ENCODE measurements at places on chromosomes 12 and 14.
A peak's percentile ranks its signal among the peaks of the same experiment; 100 is the strongest.

GRCh38 chr12:49741882-49742620, 694 bp downstream of the TMBIM6 start:
- DNase-seq = peak; percentile 87

DNA sequence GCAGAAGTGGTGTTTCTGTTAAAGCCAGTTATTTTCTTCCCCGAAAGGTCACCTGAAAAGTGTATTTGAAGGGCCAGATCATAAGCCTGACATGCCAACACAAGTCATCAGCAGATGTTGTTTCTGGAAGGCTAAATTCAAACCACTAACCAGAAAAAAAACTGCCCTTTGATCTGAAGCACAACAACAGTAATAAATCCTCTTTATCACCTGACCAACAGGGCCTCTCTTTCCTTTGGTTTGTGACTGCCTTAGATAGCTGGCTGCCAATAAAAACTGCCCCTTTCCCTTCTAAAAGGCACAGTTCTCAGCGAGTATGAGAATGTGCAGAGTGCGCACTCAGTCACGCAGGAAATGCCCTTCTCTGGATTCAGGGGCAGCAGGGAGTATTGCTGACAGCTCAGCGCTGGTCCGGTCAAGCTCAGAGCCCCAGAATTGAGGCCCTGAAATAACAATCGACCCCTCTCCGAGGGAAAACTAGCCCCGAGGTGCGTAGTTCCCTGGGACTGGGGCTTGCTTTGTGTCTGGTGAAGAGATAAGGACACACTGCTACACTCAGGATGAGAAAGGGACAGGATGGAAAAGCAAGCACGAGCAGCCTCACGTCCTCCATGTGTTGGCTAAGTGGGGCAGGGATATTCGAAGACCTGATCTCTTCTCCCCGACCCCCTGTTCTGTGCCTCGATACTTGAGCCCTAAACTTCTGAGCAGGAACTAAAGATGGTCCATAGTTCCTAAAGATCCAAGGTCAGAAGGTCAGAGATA, 184.2 kb upstream of the GZMB start:
- no peak for DNase-seq

DNA sequence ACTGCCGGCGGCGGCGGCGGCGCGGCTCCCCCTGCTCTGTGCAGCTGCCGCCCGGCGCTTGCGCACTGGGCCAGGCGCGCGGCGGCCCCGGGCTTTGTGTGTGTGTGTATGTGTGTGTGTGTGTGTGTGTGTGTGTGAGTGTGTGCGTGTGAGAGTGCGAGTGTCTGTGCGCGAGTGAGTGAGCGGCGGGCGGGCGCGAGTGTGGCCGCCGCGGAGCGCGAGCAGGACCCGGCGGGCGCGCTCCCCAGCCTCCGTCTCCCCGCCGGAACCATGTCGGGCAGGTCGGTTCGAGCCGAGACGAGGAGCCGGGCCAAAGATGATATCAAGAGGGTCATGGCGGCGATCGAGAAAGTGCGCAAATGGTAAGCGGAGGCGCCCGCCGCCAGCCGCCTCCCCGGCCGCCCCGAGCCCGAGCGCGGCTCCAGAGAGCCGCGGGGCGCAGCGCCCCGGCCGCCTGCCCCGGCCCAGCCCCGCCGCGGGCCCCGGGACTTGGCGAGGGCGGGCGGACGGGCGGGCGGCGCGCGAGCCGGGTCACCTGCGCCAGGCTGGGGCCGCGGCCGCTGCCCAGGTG, at the start of gene BCL7A:
BCL7A (plus strand) TSS at position 63 of the 571 bp plus-strand sequence; CDS start at position 271, 208 bp downstream.
- peak; percentile 84 for DNase-seq

DNA sequence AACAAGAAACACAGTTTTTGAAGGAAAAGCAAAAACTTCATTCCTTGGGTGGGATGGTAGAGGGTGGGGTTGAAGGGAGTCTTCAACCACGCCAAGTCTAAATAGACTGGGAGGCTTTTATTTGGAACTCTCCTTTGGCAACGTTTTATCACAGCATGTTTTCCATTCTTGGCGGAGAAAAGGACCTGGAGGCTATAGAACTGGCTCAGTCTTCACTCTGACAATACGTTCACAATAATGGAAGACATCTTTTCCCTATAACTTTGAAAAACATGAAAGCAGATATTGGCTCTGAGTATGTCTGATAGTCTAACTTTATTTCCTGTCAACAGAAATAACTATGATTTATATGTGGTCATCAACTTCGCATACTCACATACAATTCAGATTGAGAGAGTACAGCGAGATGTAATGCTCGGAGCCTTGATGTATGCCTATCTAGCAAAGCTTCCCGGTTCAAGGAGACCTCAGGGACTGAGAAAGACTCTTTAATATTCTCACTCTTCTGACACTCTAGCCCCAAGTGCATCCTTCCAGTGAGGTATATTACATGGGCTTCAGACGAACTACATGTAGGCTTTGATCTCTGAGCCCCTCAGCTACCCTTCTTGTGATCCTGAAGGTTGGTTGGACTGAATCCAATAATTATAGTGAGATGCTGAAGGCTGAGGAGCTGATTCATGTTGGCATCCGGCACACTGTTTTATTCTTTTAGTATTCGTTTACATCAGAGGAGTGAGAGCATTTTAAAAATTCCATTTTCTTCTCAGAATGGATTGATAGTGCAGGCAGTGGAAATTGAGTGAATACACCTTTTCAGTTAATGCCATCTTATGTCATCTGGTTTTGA, 14.0 kb downstream of the TMEM30B start:
- no peak for DNase-seq

- no peak for DNase-seq
These were observed 73.6 kb upstream of the DNM1L start for GRCh38 chr12:32605326-32606095.

DNA sequence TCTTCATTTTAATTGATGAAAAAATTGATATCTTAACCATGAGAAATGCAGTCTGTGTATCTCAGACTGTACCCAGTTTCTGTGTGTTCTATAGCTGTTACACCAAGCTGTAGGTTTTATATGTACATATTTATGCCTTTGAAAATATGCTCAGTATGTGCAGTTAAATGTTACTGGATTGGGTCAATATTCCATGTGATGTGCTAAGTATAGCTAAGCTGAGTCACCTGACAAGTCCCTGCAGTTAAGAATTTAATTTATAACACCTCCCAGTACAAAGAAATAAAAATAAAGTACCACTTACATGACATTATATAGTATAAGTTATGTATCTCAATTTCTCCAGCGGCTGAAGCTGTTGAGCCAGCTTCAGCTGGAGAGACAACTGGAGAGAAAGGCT, 984.0 kb downstream of the GALC start:
- DNase-seq = no peak

GRCh38 chr12:62446754-62447452, 19.7 kb upstream of the MON2 start:
- no peak for DNase-seq

GRCh38 chr12:75479963-75480461, 543 bp upstream of the GLIPR1 start:
- DNase-seq = peak; percentile 39

DNA sequence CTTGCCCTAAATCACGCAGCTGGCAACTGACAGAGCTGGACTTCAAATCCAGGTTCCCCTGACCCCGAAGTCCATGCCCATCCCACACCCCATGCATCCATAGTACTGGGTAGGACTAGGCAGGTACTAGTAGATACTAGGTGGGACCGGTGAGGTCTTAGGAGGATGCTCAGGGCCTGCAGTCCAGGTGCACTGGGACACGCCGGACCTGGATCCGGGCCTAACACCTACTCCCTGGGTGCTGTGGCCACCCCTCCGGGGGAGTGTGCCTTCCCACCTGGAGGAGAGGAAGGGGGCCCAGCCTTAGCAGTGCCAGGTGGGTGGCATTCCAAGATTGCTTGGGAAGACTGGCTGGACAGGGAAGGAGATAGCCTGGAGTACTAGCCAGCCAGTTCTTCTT, 64.8 kb downstream of the CACNA1C start:
- DNase-seq = no peak

DNA sequence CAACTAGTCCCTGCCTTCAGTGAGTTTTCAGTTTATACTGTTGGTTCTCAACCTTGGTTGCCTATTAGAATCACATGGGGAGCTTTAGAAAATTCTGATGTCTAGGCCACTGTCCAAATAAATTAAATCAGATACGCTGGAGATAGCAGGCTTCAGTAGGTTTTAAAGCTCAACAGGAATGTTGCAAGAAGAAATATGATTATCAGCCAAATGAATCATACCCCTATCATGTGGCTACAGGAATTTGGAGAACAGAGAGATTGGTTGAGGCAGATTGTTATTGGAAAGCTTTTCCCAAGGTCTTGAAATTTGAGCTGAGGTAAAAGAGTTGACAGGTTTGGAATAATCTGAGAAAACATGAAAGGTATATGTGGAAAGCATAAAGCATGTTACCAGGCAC, 125.3 kb downstream of the WIF1 start:
- DNase-seq = no peak

DNA sequence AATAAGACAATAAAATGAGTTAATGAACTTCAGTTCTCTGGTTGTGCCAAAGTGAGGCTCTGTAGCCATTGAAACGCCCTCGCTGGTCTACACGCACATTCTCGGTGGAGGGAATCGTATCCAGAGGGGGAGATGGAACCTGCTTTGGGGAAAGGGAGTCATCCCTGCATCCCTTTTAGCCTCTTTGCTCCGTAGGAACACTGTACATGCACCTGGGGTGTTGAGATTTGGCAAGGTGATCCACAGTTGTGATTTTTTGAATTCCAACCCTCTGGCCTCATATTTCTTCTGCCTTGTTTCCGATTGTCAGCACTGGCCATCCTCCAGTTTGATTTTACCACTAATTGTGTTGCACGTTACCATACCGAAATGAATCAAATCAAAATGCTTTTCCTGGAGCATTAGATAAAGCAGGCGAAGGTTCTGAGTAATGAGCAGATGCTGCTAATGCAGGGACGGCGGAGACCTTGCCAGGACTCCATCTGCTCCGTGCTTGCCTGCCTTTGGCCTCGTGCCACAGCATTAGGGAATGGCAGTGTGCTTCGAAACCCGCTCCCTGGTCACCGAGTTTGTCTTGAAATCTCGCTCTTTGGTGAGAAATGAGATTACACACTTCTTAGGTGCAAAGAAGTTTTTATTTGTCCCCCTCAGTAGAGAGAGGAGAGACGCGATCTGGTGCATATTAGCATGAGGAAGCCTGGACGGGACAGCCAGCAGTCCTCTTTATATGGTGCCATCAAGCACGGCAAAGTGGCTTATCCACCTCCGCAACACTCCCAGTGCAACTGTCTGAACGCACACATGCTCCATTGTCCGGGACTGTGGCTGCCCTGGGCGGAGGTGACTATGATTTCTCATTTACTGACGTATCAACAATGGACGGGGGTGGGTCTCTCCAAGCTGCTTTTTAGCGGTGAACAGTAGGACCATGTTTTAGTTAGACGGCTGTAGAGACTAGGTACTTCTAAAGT, 59.1 kb downstream of the FBXW8 start:
- no peak for DNase-seq

GRCh38 chr12:78087363-78087675, 256.6 kb downstream of the NAV3 start:
- DNase-seq = no peak

GRCh38 chr14:95533391-95533821, 1.4 kb upstream of the GLRX5 start:
- DNase-seq = peak; percentile 37

DNA sequence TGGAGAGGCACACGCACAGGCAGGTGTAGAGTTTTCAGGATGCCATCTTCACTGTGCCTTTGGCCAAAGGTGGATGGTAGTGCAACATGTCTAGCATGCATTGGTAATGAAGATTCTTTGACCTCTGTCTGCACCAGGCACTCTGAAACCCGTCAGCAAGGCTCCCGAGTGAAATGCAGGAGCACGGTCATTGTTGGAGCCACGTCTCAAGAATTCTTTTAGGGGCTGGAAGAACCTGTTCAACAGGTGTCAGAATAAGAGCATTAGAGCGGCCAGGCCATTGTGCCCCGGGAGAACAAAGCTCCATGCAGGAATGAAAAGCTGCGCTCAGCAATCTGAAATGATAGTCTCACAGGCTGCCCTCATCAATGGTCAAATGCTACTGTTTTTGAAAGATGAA, 40.2 kb upstream of the DICER1 start:
- no peak for DNase-seq

GRCh38 chr12:33450480-33450879, 10.9 kb upstream of the SYT10 start:
- no peak for DNase-seq

- no peak for DNase-seq
These were observed 1.5 kb downstream of the DIO3 start for GRCh38 chr14:101562659-101563351.

DNA sequence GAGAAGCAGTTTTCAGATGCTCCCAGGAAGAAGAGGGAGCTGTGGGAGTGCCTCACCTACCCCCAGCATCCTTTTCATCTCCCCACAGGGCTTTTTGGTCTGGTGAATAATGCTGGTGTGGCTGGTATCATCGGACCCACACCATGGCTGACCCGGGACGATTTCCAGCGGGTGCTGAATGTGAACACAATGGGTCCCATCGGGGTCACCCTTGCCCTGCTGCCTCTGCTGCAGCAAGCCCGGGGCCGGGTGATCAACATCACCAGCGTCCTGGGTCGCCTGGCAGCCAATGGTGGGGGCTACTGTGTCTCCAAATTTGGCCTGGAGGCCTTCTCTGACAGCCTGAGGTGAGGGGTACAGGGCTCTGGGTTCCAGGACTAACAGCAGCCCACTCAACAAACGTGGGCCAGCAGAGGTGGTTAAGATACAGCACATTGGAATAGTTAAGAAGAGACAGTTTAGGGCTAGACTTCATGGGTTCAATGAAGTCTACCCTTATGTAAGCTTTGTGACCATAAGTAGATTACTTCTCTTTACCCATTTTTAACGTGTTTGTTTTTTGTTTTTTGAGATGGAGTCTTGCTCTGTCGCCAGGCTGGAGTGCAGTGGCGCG, 1.5 kb downstream of the RDH5 start:
- DNase-seq = no peak

- DNase-seq = no peak
These were observed 83.2 kb upstream of the SLC38A2 start for GRCh38 chr12:46455648-46456352.

Measured in GM06990 (cell line).